ENCODE measurements at places on chromosomes 6 and 20. TPM values are rescaled to one million over a fixed set of nuclear protein-coding genes. Genes with fewer than 3 reads are reported as not detected.

PLCB4 gene
- total RNA-seq, result 27.7 TPM

ZBTB2 gene
- total RNA-seq, result 4.5 TPM

PHACTR1 gene
- 116 TPM for total RNA-seq

SFTA2 gene
- not detected for total RNA-seq

SNPH gene
- total RNA-seq, result 8.5 TPM

HLA-DRB5 gene
- total RNA-seq, result 21.2 TPM

FNDC11 gene
- 0.16 TPM for total RNA-seq

MUC21 gene
- total RNA-seq, result not detected

AKAP12 gene
- 18.1 TPM for total RNA-seq

TDP2 gene
- total RNA-seq, result 21.7 TPM

RUNX2 gene
- 0.43 TPM for total RNA-seq

KCNQ2 gene
- total RNA-seq, result 1.8 TPM
